ENCODE measurements at places on chromosomes 5 and 9. TPM values are rescaled to one million over a fixed set of nuclear protein-coding genes. Genes with fewer than 3 reads are reported as not detected.

GRCh38 chr9:110807956-110808598 is 139.5 kb downstream of the MUSK start:
- H3K4me3 ChIP-seq: no peak overlapping the region
- H3K27me3 ChIP-seq: no peaks in the 10 kb centered on the region
- H3K36me3 ChIP-seq: no peaks in the 10 kb centered on the region
- no peaks in the 10 kb centered on the region for H3K4me1 ChIP-seq

GRCh38 chr5:116528519-116529234 is 45.9 kb downstream of the SEMA6A start:
- H3K36me3 ChIP-seq: no peaks in the 10 kb centered on the region
- no peak overlapping the region for H3K4me3 ChIP-seq
- no peak for DNase-seq
- peaks cover 56% of the 10 kb centered on the region for H3K4me1 ChIP-seq
- no peaks in the 10 kb centered on the region for H3K27me3 ChIP-seq

MYOZ3 gene
- not detected for total RNA-seq

DNA sequence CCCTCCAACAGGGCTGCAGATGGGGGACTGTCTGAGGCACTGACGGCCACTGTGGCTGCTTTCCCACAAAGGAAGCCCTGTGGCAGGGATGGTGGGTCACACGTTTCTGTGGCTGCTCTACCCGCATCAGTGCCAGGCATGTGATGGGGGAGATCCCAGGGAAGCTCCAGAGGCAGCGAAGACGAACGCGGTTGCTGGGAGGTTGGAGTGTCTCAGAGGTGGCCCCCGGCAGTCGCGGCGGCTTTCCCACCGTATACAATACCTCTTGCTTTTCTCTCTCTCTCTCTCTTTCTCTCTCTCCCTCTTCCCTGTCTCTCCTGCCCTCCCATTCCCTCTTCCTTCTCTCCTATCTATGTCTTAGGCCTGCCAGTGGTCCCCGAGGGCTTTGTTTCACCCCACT is 56.7 kb downstream of the CYFIP2 start:
- no peak overlapping the region for H3K4me3 ChIP-seq
- no peaks in the 10 kb centered on the region for H3K36me3 ChIP-seq
- H3K27me3 ChIP-seq: no peaks in the 10 kb centered on the region
- no peak overlapping the region for H3K27ac ChIP-seq
- H3K4me1 ChIP-seq: no peaks in the 10 kb centered on the region

PRLR gene
- 11.1 TPM for total RNA-seq

ADRB2 gene
- 2.2 TPM for total RNA-seq

NFX1 gene
- 61.6 TPM for total RNA-seq

LOX gene
- 4.1 TPM for total RNA-seq

GRCh38 chr9:93500571-93501298 is 47.4 kb upstream of the FAM120AOS start:
- H3K27ac ChIP-seq: peak overlapping the region; percentile 28
- H3K4me1 ChIP-seq: peaks cover 35% of the 10 kb centered on the region
- peak overlapping the region; percentile 33 for H3K4me3 ChIP-seq
- no peak for DNase-seq
- no peaks in the 10 kb centered on the region for H3K27me3 ChIP-seq

ORM2 gene
- not detected for total RNA-seq
